ENCODE measurements at places on chromosomes 12 and 14.

GRCh38 chr14:87196436-87196835 is 796.5 kb downstream of the GALC start:
- no peak for DNase-seq

DNA sequence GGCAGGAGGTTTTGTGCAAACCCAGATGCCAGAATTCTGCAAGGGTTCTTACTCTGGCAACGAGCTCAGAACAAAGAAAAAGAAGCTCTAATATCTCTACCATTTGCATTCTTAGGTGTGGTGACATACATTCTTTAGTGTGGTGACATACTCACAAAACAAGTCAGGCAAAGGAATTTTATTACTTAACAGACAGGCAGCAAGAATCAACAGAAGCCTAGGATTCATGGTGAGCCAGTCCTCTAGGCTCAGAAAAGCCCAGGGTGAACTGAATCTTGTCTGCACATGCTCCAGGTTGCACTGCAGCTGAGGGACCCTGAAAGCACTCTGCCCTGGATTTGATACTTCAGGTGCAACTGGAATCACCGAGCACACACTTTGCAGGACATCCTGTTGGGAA is 122.4 kb upstream of the PTPRQ start:
- peak; percentile 55 for DNase-seq

DNA sequence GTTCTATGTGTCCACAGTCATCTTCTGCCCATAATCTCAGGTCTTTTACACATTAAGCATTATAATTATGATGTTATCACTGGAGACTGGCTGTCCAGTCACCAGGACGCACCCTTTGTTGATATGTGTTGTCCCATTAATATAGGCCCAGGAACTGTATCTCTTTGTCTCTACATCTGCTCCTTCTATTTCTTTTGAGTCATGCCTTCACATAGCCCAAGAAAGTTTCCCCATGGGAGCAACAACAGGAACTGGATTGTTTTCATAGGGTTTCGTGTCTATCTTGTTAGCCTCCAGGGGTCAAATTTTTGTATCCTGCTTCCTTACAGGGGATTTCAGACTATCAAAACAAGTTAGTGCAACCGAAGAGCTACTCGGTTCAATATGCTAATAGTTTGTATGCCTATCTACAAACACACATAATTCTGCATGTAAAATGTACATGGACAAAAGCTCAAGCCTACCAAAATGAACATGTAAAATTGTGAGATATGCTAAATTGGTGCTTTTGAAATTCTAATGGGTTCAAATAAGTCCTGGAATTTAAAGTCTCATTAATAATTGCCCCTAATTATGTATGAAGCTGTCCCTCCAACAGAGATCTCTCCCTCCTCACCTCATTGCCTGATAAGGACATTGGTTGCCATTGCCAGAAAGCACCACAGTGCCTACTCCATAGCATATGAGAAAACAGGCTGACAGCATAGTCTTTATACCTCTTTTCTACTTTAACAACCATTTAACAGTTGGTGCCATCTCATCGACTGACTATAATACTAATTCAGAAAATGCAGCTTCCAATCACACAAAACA is 99.8 kb upstream of the DIO2 start:
- DNase-seq = no peak

- DNase-seq = no peak
Observed at GRCh38 chr14:42421377-42422078, 814.9 kb downstream of the LRFN5 start.

- DNase-seq = no peak
Observed at GRCh38 chr14:80955416-80955941, at the start of gene TSHR. Gene TSHR, plus strand, starts transcription at chr14:80955621. Its CDS starts 60 bp downstream, at chr14:80955681.

- no peak for DNase-seq
Observed at GRCh38 chr12:120139958-120140357, 23.4 kb upstream of the RAB35 start.

DNA sequence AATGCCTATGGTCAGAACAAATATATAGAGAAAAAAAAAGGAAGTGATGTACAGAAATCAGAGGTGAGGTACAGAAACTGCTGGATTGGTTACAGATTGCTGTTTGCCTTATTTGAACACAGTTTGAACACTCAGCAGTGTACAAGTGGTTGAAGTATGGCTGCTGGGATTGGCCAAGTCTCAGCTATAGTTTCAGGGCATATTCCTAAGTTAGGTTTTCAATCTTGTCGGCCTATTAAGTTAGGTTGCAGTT is 146.4 kb downstream of the LLPH start:
- DNase-seq = no peak

DNA sequence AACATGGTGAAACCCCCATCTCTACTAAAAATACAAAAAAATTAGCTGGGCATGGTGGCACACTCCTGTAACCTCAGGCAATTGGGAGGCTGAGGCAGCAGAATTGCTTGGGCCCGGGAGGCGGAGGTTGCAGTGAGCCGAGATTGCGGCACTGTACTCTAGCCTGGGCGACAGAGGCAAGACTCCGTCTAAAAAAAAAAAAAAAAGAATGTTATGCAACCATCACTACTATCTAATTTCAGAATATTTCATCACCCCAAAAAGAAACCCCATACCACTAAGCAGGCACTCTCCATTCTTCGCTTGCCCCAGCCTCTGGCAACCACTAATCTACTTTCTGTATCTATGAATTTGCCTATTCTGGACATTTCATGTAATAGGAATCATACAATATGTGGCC is 68.8 kb upstream of the AMN start:
- DNase-seq = no peak

- DNase-seq = no peak
Observed at GRCh38 chr12:82694970-82695369, 8.3 kb downstream of the TMTC2 start.

- DNase-seq = no peak
Observed at GRCh38 chr14:50000380-50001150, 107.7 kb downstream of the ARF6 start.

DNA sequence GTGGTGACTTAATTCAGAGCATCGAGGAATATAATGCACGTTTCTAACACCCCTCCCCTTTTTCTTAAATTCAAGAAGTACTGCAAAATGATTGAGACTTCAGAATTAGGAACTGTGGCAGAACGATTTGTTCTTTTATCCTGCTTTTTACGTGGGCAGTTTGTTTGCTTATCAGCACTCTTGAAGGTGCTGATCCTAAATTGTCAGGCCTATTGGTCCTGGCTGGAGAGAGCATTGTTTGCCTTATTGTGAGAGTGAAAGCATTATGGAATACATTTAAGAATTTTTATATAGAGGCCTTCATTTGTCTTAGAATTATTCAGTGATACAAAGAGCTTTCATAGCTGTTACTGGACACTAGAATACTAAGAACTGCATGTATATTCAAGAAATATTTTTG is 59.1 kb downstream of the TMTC2 start:
- DNase-seq = no peak

- no peak for DNase-seq
Observed at GRCh38 chr14:77714926-77715325, 7.0 kb downstream of the SLIRP start.

- DNase-seq = no peak
Observed at GRCh38 chr12:58491306-58491705, 429.0 kb downstream of the LRIG3 start.

GRCh38 chr14:90781876-90782275 is 34.4 kb downstream of the TTC7B start:
- DNase-seq = no peak

GRCh38 chr12:15404485-15404884 is 82.2 kb downstream of the PTPRO start:
- no peak for DNase-seq

DNA sequence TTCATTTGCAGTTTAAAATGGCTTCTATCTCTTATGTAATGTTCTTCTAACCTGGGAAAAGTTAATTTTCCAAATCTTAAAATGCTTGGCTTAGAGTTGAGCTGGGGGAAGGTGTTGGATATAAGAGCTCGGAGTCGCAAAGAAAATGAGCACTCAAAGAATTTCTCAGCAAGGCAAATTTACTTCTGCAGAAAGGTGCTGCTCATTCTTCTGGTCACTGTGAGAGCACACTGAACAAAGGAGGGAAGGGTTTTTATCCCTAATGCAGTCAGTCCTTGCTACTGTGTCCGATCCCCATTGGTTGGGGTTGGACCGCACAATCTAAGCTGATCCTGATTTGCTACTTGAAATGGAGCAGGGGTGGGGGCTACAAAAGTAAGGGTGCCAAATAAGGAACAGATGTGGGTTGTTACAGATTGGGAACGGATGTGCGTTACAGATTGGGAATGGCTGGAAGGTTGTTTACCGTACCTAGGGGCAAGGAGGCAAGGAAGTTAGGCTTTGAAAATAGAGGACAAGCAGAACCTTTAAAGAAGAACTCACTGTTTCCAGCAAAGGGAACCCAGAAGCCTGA is 19.4 kb downstream of the TXNRD1 start:
- no peak for DNase-seq

- no peak for DNase-seq
Observed at GRCh38 chr14:71399057-71399487, 491.8 kb downstream of the PCNX1 start.

DNA sequence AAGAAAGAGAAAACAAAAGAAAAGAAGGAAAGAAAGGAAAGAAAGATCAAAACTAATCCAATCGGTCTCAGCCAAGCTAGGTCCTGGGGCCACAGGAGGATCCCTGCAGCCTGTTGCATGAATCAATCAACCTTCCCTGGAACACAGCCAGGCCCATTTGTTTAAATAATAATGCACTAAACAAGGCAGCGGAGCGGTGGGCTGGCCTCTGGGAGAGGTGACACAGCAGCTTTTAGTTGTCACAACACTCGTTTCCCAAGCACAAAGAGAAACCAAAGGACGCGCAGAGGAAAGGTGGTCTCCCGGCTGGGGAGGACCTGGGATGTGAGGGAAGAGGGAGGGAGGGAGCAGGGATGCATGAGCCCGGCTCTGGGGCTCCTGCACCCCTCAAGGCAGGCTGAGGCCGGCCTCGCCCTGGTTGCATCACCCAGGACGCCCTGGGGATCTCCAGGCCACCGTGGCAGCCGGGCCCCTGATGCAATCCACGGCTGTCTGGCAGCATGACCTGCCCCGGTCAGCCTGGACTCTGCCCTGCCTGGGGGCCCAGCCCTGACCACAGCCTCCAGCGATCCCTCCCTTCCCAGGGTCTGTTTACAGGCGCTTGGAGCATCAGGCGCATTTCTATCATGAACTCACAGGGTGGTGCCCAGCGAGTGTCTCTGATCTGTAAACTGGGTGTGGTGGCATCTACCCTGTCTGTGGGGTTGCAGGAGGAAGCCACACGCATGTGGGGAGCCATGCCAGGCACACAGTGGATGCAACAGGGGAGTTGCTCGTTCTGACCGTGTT is 32.5 kb downstream of the MMP17 start:
- peak; percentile 33 for DNase-seq

DNA sequence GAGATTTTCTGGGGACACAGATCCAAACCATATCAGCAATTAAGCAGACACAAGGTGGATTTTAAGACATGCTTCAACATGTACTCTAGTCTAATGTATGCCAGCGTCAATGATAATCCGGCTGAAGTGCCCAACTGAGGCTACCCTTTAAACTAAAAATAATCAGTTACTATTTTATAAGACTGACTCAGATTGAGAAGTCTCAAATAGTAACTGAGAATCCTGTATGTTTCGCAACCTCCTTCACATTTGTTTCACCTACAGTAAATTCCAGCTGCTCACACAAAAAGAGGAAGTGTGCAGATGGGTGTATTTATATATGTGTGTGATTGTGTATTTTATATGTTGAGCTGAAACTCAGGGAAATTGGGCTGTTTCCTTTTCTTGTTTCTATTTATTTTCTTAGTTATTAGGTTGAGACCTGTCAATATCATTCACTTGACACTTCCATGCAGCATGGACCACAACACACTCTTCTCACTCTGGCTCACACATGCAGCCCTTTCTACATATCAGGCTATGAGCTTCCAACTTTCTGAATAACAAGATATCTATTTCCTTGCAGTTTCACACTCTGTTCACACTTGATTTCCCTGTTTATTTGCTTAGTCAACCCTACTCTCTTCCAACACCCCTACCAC is 1224.9 kb upstream of the TMEM132C start:
- no peak for DNase-seq

DNA sequence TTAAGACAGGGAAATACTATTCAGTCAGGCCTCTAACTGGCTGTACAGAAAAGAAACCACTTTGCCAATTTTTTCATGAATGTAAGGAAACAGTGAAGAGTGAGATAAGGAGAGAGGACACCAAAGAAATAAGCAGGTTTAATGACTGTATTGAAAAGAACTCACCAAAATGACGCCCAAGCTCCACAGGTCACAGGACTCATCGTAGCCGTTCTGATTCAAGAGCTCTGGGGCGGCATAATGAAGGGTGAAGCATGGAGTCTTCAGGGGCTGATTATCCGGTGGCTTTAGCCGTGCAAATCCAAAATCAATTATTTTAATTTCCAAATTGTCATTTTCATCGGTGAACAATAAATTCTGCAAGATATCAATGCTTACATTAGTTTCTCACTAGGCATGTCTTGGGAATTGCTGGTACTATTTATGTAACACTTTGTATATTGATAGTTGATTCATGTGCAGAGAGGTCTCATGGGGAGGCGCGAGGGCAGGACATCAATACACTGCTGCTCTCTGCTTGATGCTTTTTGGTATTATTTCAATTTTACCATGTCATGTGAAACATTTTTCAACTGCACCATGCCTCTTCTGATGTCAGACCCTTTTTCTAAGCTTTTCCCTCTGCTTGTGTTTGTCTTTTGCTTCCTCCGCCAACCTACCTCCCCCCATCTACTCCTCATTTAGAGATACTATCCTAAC is 74.2 kb upstream of the TTC7B start:
- no peak for DNase-seq

- DNase-seq = no peak
Observed at GRCh38 chr12:124682425-124683151, 115.2 kb upstream of the NCOR2 start.

DNA sequence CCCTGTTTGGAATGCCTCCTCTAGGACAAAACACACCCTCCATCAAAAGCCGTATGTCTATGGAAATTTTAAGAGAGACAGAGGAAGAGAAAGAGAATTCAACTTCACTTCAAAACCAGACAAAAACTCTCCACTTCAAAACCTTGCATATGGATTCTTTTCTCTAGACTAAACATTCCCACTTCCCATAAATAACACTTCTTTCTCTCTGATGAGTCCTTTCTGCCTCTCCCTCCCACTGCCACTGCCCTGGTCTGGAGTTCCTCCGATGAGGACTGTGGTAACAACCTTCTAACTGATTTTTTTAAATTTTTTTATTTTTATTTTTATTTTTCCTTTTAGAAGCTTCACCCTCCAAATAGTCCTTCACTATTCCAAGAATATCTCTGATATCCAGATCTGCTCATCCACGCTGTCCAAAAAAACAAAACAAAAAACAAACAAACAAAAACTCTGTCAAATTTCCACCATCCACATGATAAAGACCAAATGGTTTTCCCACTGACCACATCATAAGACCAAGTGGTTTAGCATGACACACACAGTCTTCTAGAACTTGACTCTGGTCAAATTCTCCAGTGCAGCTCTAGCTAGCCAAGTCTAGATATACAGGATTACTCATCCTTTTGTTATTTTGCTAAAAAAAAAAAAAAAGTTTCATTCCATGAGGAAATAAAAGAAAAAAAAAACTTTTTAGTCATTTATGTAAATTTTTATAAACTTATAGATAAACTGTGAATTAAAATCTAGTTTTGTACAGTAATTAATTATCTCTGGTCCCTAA is 256.0 kb downstream of the PPFIA2 start:
- no peak for DNase-seq

GRCh38 chr12:102061096-102061559 is 663 bp downstream of the WASHC3 start:
- DNase-seq = no peak

GRCh38 chr12:88472775-88473174 is 107.5 kb downstream of the KITLG start:
- DNase-seq = no peak

Data from urinary bladder (tissue), 4 donors.